Hindlimb muscle (tissue), 1 donor: ENCODE measurements at places on chromosomes 2 and 18. TPM values are rescaled to one million over a fixed set of nuclear protein-coding genes. Genes with fewer than 3 reads are reported as not detected.

- no peak for DNase-seq
Observed at GRCh38 chr2:44510246-44510645, 148.5 kb downstream of the CAMKMT start.

DNA sequence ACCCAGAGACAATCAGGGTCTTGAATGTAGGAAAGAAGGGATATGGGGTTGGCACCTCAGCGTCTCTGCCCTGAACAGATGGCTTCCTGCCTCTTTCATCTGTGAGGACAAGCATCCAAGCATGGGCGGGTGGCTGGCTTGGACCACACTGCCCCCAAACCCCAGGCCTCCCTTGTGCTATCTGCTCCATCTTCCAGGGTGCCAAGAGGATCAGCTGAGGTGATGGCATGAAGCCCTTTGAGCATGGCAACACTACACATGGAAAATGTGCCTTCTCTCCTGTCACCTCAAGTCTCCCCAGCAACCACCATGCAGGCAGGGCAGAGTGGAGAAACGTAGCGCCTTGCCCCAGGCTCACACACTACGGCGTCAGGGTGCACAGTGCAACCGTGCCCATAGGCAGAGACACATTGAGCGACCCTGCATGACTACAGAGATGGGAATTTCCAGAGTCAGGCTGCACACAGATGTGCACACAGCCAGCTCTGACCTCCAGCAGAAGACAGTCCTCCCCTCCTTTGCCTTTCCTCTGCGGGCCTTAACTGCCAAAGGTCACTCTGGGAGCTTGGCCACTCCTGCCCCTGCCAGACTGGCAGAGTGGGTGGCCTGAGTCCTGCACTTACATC is 1.5 kb downstream of the KCNIP3 start:
- DNase-seq, result no peak

DNA sequence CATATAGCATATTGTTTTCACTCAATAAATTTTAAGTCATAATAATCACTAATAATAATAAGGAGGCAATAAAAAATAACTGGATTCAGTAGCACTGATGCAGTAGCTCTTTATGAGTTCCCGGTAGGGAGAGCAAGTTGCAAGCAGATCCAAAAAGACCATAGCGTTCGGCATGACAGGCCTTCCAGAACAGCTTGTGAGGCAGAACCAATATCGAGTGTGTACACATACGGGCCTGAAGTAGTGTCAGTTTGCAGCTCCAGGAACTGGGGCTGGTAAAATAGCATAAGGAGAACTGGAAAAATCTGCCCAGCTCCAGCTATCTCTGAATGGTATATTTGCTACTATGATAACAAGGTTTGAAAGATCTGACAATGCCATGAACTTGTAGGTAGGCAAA is 1607.8 kb upstream of the PIK3C3 start:
- DNase-seq, result no peak

The SH3RF3 gene
- 5.0 TPM for polyA plus RNA-seq

The HPCAL1 gene
- polyA plus RNA-seq, result 48.0 TPM

The RGPD4 gene
- polyA plus RNA-seq, result not detected
